ENCODE measurements at places on chromosomes 16 and 17.

GRCh38 chr17:909642-910323 lies 69.8 kb downstream of the NXN start:
- DNase-seq: no peak

DNA sequence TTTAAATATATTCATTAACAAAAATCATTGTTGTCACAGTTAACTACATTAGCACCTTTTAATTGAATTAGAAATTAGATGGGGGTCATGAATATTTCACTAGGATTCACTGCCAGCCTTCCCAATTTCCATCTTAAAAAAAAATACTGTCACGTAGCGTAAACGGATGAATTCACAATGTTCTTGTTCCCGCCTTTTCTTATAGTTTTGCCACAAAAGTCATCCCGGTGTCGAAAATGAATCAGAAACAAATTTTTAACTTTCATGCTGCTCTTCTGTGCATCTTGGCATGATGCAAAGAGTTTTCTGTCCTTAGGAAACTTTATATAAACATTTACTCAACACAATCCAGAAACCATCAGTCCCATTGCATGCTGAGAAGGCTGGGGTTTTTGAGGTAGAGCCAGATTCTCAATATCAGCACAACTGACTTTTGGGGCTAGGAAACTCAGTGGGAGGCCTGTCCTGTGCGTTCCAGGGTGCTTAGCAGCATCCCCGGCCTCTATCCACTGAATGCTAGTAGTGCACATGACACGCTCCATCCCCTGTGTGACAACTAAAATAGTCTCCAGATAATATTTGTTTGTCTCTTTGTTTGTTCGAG lies 252.9 kb upstream of the XYLT1 start:
- DNase-seq: no peak

- no peak for DNase-seq
Measured at GRCh38 chr16:12740986-12741610, 62.6 kb downstream of the CPPED1 start.

GRCh38 chr16:48487287-48487686 lies 102.1 kb upstream of the SIAH1 start:
- DNase-seq: no peak

DNA sequence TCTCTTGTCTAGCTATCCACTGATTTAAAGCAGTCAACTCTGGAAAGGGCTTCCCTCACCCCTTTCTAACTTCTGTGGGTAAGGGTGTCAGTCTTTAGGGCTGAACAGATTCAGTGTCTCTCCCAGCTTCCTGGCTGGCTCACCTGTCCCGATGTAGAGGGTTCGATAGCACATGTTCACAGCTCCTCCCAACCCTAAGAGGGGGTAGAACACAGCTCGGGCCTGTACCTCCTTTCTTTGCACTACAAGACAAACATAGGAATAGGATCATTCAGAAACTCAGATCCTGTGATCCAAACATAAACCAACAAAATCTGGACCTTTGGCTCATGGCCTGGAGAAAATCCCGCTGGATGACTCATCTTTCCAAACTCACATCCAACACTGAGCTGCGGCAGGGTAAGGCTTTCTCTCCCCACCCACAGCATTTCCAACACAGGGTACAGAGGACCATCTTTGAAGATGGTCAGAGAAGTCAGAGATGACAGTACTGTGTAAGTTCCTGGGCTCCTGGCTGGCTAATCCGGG lies 5.8 kb upstream of the DHRS13 start:
- no peak for DNase-seq

- DNase-seq: no peak
Measured at GRCh38 chr17:5429191-5429887, 9.4 kb downstream of the RPAIN start.

DNA sequence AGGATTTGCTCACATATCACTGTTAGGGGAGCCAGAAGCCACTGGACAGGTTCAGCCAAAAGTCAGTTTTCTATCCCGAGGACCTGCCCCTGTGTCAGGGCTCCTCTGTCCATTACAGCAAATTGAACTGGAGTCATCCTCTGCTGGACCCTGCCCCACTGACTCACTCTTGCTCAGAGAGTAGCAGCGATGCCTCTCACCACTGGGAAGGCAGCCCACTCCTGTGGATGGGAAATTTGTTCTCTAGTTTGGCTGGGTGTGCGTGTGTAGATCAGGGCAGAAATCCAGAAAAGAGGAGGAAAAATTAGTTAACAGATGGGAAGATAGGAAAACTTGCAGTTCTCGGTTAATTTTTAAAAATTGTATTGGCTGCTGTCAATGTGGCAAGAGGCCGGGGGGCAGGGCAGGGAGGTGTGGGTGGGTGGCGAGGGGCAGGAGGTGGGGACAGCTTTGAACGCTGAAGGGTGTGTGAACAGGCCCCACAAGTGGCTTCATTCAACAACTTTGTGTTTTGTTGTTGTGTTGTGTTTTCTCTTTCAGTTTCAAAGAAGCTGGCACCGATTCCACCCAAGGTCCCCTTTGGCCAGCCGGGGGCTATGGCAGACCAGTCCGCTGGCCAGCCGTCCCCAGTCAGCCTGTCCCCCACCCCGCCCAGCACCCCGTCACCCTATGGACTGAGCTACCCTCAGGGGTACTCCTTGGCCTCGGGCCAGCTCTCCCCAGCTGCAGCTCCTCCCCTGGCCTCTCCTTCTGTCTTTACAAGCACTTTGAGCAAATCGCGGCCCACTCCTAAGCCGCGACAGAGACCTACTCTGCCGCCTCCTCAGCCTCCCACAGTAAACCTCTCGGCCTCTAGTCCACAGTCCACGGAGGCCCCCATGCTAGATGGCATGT lies 33.6 kb downstream of the ELAC2 start:
- no peak for DNase-seq

DNA sequence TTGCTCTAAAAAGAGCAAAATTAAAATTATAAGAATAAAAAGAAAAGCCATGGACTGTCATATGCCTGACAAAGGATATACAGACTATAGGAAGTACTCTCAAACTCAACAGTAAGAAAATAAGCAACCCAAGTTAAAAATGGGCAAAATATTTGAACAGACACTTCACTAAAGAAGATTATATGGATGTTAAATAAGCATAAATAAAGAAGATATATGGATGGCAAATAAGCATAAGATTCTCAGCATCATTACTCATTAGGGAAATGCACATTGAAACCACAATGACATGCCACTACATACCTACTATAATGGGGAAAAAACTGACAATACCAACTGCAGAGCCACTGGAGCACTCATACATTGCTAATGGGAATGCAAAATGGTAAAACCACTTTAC lies 14.9 kb upstream of the BEAN1 start:
- no peak for DNase-seq

DNA sequence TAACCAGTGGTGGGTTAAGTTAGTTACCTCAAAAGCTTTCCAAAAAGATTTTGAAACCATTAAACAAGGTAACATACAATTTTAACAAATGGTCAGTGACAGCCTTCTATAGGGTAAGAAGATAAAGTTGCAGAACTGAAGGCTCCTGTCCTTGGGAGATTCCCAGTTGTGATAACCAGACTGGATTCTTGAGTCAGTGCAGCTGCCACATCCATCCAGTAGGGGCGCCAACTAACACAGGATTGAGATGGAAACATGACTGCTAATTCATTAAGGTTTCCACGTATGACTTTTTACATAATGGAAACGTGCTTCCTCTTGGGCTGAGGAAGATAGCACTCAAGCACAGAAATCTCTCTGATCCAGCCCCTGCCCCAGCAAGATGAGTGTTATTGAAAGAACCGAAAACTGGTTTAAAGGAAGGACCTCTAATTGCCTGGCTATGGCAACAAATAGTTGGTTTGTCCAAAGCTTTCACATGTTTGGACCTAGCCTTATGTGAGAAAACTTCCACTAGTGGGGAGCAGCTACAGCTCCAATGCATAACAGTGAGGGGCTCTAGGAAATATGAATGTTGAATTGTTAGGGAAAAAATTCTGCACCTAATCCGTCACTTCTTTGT lies 269.8 kb upstream of the MYOCD start:
- no peak for DNase-seq

DNA sequence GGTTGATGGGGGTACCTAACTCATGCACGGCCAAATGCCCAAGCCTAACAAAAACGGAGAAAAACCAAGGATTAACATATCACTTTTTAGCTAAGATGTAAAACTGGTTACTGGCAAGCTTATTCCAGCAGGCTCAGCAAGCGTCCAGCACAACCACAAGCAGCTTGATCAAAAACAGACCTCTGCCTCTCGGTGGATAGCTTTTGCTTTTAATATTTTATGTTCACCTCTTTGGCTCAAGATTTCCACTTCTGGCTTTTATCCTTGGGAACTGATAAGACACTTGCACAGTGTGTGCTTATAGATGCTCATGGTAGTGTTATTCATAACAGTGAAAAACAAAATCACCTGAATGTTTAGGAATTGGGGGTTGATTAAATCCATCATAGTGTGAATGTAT lies 206.9 kb upstream of the CACNG5 start:
- DNase-seq: no peak

GRCh38 chr17:36212966-36213365 lies 2.1 kb downstream of the CCL4L2 start:
- no peak for DNase-seq

GRCh38 chr17:1592751-1593629 lies 30.4 kb upstream of the PITPNA start:
- no peak for DNase-seq

- no peak for DNase-seq
Measured at GRCh38 chr16:58652741-58653140, 23.1 kb upstream of the CNOT1 start.

DNA sequence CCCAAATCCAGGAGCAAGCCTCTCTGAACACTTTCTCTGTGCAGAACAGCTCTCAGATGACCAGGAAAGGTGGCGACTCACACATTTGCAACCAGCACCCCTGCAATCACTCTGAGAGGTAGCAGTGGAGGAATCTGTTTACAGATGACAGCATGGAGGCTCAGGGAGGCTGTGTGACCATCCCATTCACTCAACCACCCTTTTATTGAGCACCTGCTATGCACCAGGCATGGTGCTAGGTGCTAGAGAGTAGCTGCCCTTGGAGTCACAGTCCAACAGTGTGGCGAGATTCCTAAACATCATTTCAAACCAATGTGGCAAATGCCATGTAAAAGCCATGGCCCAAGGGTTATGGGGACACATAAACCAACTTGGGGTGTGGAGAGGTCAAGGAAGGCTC lies 1.5 kb upstream of the ITGB4 start:
- DNase-seq: no peak

DNA sequence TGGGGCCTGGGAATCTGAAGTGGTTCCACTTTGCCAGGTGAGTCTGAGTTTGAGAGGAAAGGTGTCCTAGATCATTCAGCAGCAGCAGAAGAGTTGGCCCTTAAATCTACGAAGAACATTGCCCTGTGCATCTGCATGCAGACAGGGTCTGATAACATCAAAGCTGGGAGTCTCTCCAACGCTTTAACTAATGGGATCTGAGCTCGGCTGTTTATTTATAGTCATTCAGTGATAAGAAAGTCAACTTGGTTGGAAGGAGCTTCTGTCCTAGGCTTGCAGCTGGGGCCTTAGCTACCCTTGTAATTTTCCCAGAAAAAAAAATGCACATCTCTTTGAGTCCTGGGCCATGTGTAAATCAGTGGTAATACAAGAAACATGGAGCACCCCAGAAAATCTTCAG lies 418.0 kb upstream of the HSBP1 start:
- DNase-seq: no peak

- no peak for DNase-seq
Measured at GRCh38 chr17:30393491-30393890, 14.8 kb downstream of the CPD start.

- no peak for DNase-seq
Measured at GRCh38 chr16:89397331-89397861, 93.0 kb downstream of the ANKRD11 start.

DNA sequence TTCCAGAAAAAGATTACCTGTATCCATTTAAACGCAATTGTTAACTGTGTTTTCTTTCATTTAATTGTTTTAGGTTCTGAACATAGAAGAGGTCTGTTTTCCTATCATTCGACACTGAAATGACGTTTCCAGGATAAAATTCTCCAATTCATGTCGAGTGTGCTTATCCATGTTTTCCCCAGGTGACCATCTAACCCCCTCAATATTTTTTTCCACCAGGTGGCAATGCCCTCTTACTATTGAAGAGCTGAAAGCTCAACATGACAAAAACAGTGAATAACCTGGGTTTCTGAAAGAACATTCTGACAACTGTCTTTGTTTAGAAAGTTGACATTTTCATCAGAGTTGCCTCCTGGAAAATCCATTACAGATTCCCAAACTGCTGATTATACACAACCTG lies 948.7 kb downstream of the KCNJ2 start:
- no peak for DNase-seq

GRCh38 chr17:28889996-28890395 lies 7.5 kb downstream of the FLOT2 start:
- no peak for DNase-seq

DNA sequence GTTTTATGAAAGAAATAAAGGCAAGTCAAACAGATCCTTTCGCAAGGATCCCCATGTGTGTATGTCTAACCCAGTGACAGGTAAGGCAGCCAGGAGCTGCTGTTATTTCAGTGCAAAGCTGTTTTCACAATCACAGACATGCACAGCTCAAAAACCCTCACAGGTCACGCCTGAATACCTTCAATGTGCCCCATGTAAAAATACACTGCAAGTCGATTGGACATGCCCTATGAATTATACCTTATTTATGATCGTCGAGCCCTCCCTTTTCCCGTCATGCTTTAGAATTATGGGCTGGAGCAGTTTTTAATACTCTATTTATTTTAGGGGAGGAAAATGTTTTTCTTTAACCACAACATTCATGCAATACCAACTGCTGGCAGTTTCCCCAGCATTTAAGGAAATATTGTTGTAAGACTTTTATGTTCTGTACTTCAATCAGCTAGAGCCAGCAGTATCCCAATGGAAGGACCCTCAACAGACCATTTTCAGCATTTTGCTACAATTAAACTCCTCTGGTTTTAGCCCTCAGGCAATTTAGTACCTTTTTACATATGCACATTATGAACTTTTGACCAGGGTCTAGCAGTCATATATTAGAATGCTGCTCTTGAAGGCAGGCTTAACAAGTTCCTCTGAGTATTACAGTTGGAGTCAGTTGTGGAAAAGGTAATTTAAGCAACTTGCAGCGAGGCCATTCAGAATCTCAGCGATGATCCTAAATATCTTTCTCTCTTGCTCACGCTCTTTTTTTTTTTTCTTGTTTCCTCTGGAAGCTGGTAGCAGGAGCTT lies 362.2 kb downstream of the WWOX start:
- no peak for DNase-seq

DNA sequence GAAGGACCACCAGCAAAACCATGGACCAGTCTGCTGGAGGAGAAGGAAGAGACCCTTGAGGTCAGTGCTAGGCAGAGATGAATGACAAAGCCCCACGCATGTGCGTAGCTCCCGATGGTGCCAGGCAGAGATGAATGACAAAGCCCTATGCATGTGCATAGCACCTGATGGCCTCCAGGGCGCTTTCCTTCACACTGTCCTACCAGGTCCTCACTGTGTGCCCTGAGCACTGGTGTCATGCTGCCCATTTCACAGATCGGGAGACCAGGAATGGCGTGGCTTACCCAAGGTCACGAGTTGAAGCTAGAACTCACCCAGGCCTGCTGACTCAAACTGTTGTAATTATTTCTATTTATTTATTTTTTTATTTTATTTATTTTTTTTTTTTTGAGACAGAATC lies 149.6 kb downstream of the KATNIP start:
- no peak for DNase-seq

- no peak for DNase-seq
Measured at GRCh38 chr16:84979516-84979915, 31.8 kb downstream of the ZDHHC7 start.

- DNase-seq: no peak
Measured at GRCh38 chr16:13630374-13630773, 289.6 kb upstream of the ERCC4 start.

All from stimulated activated CD8-positive, alpha-beta memory T cell treated with anti-CD3 and anti-CD28 coated beads, Interleukin-4, amount 100 ng/mL, for 1 hour (primary cell).